Cortex of kidney (tissue), 1 donor: ENCODE measurements at places on chromosomes 3 and 15.

DNA sequence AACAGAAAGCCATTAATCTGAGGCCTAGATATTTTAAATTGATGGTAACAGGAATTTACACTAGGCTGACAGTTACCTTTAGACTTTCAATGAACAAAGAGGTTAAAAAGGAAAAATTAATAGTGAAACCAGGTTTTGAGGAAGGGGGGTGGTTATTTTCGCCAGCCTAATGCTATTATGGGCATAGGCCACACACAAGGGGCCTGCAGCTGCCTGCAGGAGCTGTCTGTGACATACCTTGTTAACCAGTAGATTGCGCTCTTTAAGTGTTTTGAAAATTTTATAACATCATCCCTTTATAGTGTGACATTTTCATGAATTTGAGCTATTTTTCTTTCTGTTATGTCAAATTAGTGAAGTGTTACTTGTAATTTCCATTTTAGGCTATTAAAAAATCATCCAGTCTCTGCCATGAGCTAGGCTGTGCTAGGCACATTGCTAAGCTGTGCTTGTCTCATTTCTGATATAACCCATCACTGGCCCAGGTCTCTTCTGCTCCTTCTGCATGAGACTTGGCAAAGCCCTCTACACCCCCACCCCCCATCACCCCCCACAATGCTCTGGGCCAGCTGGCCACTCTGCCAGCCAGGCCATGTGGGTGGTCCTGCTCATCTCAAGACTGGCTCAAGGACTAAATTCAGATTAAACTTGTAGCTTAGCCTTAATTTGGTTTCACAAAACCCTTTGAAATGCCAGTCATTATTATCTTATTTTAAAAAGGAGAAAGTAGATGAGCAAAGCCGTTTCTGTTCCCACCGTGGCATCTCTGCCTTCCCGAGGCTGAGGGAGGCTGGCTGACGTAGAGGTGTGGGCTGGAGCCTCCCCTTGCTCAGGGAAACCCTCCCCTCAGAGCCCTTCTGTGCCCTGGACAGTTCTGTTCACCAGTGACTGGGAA is 48.4 kb upstream of the SEC22A start:
- DNase-seq = no peak

DNA sequence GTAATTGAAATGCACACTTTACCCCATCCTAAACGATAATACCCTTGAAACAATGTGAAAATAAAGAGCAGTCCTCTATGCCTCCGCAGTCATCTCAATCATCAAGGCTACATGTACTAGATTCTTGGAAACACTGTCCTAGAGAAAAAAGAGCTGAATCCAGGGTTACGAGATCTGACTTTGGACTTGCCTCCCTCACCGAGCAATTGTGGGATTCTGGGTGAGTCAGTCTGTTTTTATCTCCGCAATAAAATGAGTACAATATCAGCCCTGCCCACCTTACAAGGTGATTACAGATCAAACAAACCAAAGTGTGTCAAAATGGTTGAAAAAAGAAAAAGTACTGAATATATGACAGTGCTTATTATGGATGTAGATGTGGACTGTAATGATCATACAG is 152.3 kb upstream of the SNTN start:
- no peak for DNase-seq

GRCh38 chr3:183697610-183698317 is at the start of gene YEATS2:
Gene YEATS2, plus strand, starts transcription at chr3:183697797. Its CDS starts 17,366 bp downstream, at chr3:183715163.
- DNase-seq = no peak

GRCh38 chr15:46316024-46316423 is 681.2 kb downstream of the SQOR start:
- DNase-seq = no peak

DNA sequence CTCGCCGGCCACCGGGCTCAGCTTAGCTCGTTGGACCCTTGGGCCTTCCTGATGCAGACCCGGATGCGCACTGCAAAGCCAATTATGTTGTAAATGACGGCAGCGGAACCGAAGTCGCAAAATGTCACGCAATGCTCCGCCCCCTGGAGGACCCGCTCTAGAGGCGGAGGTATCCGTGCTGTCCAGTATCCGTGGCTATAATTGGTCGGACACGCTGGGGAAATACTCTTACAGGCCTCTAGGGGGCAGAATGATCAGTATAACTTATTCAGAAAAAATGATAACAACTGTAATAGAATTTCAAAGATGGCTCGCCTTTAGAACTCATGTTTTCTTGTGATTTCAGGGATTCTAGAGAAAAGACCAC is at the start of gene PRR23B:
TSS of gene PRR23B (minus strand) at position 59 of the 367 bp plus-strand sequence. CDS start 265 bp downstream, outside the sequence.
- DNase-seq = no peak

DNA sequence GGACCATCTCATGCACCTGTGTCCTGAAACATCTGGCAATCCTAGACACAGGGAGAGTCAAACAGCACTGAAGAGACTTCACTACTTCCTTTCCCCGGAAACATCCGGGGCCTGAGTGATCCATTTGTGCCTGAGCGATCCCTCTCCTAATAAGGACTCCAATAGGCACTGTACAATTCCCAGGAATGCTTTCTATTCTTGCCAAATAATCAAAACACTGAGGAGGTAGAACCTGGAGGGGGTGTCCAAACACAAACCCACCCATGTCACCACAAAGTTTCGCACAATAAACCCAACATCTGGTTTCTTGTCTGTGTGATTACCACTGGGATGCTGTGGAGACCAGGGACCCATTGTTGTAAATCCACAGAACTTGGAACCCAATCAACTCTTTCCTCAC is 205.0 kb downstream of the OPA1 start:
- no peak for DNase-seq

DNA sequence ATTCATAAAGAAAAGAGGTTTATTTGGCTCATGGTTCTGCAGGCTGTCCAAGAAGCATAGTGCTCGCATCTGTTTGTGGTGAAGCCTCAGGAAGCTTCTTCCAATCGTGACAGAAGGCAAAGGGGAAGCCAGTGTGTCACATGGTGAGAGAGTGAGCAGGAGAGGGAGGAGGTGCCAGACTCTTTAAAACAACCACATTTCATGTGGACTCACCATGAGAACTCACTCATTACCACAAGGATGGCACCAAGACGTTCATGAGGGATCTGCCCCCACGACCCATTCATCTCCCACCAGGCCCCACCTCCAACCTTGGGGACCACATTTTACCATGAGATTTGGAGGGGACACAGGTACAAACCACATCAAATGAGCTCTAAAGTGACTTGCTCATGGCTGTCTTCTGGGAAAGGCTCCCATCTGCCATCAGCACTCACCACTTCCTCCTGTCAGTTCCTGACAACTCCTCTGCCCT is 327.3 kb upstream of the TLE3 start:
- DNase-seq = no peak
